ENCODE measurements at places on chromosomes 11 and 22.

DNA sequence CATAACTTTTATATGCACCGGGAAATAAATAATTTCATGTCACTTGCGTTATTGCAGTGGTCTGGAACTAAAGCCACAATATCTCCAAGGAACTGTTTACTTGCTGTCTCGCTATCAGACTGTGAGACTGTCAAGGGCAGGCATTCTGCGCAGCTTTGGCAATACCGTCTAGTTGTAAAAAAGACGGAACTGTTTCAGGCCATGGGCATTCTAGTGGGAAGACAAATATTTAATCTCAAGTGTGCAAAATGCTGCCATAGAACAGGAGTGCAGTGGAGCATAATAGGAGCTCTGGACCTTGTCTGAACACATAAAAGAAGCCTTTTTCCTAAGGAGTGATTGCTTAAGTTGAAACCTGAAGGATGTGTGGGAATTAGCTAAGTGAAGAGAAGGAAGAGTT is 53.8 kb downstream of the PACS1 start:
- DNase-seq, result no peak

DNA sequence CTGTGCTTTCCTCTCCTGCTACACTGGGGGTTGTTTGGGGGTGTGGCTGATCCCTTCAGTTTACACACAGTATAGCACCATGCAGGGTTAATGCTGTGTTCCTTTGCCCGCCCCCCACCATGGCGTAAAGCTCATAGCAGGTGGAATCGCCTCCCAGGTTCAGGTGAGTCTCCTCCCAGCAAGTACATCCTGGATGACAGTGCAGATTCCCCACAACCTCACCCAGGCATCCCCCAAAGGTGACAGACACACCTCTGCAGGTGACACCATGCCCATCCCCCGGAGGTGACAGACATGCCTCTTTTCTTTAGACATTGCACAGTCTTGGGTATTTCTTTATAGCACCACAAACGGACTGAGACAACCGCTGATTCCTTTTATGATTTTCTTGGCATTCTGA is 343.7 kb downstream of the BRD1 start:
- DNase-seq, result no peak

DNA sequence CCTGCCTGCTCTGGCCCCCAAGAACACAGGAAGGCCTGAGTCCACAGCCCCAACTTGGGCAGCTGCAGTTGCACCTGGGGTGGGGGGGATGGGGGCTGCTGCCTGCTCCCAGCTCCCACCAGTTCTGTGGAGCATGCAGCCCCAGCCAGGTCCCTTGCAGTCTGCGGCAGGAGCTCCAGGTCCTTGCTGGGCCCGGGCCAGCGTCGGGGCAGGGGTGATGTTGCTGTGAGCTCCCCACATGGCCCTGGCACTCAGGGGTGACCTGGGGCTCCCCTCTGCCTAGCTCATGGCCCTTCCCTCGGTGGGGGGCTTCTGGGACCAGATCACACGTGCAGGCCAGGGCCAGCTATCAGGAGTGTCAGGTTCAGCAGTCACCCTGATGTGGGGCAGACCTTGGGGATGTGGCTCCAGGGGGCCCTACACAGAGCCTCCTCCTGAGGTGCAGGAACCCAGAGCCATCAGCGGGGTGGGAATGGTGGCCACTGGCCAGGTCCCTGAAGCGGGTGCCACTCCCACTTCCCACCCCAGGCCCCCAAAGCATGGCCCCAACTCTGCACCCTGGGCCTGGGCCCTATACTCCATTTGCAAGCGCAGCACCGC is 10.4 kb upstream of the MED17 start:
- DNase-seq, result no peak

GRCh38 chr11:104649002-104649401 is 249.3 kb downstream of the CASP12 start:
- no peak for DNase-seq

DNA sequence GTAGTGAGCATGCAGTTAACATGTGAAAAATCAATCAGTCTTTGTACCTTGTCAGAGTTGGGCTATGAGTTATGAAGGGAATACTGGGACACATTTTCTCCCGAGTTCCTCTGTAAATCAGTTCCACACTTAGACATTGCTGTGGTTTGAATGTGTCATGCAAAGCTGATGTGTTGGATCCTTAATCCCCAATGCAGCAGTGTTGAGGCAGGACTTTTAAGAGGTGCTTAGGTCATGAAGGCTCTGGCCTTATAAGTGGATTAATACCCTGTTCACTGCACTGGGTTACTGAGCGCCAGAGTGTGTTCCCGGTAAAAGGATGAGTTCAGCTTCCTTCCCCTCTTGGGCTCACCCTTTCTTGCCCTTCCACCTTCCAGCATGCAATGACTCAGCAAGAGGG is 742.1 kb upstream of the TENM4 start:
- no peak for DNase-seq

DNA sequence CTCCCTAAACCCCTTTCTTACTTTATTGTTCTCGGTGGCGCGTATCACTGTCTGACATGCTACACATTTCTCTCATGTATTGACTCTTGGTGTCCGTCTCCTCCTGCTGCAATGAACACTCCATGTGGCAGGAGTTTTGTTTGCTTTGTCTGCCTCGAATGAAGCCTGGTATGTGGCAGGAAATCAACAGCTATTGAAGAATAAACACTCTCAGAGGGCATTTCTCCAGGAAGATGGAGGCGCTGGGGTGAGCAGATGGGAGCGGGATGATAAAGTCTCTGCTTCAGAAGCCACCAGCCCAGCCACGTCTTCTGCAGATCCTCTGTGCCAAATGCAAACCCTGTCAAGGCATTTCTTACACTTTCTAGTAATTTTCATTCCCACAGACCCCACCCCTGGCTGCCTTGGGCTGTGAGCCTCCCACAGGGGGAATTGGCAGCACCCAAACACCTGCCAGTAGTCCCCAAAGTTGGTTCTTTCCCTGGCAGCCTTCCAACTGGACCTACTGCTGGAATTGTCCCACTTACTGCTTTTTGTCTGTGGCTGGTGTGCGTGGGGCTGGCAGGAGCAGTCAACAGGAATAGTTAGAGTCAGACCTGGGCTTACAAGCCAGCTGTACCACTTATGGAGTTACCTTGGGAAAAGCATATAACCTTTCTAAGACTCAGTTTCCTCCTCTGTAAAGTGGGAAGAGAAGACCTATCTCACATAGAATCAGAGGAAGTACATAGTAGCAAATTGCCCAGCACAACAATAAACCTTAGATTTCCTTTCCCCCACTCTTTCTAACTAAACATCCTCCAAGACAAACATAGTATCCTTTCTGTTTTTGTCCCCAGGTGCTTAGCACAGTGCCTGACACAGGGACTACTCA is 13.3 kb upstream of the IL10RA start:
- no peak for DNase-seq

GRCh38 chr22:40176921-40177737 is 596 bp upstream of the TNRC6B start:
- peak; percentile 79 for DNase-seq

GRCh38 chr11:113954235-113954634 is 20.7 kb upstream of the HTR3A start:
- DNase-seq, result no peak

DNA sequence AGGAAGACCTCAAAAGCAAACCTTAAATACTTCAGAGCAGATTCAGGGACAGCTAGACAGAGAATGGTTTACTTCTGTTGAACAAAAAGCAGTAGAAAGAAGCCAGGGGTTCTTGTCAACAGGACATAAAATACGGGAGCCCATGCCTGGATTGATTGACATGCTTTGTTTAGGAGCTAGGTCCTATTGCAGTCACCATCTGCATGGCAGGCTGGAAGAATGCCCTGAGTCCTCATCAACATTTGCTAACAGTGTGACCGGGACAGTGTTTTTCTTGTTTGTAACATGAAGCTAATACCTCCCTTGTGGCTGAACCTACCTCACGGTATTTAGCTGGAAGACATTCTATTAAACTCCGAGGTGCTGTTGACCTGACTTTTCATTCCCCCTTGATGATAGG is 225.4 kb downstream of the NTM start:
- no peak for DNase-seq

- DNase-seq, result no peak
Observed at GRCh38 chr22:37896181-37896592, 9.9 kb upstream of the MICALL1 start.

GRCh38 chr22:33379836-33380235 is 321.7 kb upstream of the SYN3 start:
- DNase-seq, result no peak

DNA sequence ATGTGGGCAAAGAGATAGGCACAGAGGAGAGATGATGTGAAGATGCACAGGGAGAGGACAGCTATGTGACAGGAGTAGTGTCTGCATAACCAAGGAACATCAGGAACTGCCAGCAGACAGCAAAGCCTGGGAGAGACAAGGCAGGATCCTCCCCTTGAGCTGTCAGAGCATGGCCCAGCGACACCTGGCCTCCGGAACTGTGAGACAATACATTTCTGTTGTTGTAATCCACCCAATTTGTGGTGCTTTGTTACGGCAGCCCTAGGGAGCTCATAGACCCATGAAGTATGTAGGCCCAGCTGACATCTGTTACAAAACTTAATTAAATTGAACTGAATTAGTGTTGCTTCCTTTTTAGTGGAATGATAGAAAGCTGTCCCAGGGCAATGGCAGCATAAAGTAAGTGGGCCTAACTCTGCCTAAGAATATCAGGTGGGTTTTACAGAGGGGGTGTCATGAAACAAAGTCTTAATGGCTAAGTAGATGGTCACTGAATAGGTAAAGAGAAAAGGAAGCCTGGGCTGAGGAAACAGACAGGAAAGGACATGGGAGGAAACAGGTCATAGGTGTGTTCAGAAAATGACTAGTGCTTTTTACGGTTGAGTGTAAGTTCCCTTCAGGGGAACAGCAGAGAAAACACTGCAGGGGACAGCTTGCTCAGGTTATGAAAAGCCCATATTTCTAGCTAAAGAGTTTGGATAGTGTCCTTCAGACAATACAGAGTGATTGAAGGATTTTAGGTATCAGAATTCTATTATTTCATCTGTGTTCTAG is 24.8 kb downstream of the RASSF10 start:
- no peak for DNase-seq

GRCh38 chr11:30786256-30787110 is 200.3 kb upstream of the MPPED2 start:
- DNase-seq, result no peak

GRCh38 chr11:3736816-3737215 is 60.5 kb downstream of the NUP98 start:
- no peak for DNase-seq

GRCh38 chr11:34356576-34356912 is 1.3 kb downstream of the ABTB2 start:
- no peak for DNase-seq

DNA sequence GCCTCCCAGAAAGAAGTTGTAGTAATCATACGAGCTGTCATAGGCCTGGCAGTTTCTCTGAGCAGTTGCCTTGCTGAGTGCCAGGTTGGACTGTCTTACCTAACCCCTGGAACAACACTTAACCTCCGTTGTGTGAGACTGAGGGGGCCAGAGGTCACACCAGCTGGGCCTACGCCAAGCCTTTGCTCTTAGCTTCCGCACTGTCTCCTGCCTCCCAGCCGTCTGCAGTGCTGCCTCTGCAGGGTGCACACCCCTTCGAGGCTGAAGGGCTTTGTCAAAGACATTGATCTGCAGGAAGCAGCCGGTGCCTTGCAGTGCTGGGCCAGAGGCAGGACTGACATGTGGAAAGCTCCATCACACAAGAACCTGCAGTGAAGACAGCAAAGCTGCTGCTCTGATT is 16.7 kb downstream of the TAB1 start:
- DNase-seq, result no peak

GRCh38 chr11:67283481-67283963 is 5.6 kb upstream of the ANKRD13D start:
- no peak for DNase-seq

- DNase-seq, result no peak
Observed at GRCh38 chr11:121703201-121703600, 250.4 kb upstream of the SORL1-AS1 start.

- no peak for DNase-seq
Observed at GRCh38 chr22:33921525-33922348, 1.5 kb upstream of the LARGE1 start.

DNA sequence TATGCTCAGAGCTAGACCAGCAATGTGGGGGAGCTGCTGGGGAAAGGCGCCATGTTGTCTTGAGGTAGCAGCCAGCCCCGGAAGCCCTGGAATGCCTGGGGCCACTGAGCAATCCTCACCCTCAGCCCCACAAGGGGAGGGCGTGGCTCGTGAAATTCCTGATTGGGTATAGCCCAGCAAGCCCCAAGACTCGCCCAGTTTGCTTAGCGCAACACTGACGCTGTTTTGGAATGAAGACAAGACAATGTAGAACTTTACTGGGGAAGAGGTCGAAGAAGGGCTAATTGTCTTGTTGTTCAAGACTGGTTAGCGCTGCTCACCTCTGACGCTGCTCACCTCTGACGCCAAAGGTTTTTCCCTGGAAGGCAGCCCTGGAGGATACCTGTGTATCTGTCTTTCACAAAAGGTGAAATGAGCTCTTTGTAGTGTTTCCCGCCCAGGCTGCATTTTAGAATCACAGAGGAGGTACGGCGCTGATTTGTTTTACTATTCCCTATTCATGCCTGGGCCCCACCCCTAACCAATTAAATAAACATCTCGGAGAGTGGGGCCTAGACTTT is 47.6 kb downstream of the ST3GAL4 start:
- no peak for DNase-seq

DNA sequence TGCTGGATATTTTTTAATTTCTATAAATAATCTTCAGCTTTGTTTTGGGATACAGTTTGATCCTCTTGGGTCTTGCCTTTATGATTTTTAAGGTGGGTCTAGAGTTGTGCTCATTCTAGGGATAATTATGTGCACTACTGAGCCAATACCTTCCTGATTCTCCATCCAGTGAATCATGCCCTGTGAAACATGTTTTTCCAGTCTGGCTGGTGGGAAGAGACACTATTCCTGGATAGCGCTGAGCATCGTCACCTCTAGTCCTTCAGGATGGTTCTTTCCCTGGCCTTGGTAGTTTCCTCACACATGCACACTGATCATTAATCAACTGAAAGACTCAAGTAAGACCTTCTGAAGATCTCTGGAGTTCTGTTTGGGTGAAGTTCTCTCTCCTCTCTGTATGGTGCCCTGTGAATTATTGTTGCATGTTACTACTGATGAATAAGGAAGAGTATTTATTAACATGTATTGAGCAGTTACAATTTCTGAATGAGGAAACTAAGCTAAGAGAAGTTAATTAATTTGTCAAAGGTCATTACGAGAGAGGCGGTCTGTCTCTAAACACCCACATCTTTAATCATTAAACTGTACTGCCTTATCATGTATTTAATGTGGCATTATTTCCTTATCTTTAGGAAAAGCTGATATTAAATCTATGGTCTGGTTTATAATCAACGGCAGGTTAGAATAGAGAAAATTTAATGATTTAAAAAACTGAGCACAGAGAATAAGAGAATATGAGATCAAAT is 39.1 kb upstream of the LIPT2 start:
- DNase-seq, result no peak

GRCh38 chr11:61198361-61198760 is 5.0 kb upstream of the PGA3 start:
- DNase-seq, result no peak

DNA sequence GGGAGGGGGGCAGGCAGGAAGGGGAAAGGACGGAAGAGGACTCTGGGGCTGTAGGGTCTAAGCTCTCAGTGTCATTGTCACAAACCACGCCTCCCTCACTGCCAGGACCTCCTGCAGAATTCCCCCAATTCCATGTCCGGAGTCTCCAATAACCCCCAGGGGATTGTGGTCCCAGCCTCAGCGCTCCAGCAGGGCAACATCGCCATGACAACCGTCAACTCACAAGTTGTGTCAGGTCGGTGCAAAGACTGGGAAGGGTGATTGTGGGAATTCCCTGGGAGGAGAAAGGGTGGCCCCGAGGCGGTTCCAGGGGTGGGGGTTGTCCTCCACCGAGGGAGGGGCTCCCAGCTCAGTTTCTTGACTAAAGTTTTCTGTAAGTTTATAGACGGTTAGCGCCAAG is 86.0 kb downstream of the FEZ1 start:
- no peak for DNase-seq

- DNase-seq, result no peak
Observed at GRCh38 chr11:72981080-72981479, 161.0 kb downstream of the FCHSD2 start.

Measured in stimulated activated CD4-positive, alpha-beta T cell treated with anti-CD3 and anti-CD28 coated beads, Interleukin-12 subunit alpha, Interleukin-12 subunit beta, amount 100 ng/mL, for 48 hours (primary cell).